ENCODE measurements at places on chromosomes 6 and 20.

DNA sequence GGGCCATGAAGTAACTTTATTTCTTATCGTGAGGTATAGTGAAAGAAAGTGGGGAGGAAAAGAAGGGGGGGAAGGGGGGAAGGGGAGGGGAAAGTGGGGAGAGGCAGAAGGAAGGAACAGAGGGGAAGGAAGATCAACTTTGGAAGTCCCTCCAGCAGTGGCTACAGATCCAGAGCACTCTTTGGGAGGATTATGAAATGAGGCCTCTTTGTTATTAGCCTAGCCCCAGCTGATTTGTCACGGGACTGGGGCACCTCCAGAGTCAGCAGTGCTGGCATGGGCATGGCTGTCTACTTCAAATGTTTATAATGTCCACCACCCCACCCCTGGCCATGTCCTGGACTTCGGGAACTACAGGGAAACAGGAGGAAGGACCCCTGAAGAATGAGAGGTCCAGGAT is 7.6 kb downstream of the MOCS1 start:
- DNase-seq: no peak

- DNase-seq: no peak
Measured at GRCh38 chr6:66403966-66404365, 696.9 kb upstream of the EYS start.

DNA sequence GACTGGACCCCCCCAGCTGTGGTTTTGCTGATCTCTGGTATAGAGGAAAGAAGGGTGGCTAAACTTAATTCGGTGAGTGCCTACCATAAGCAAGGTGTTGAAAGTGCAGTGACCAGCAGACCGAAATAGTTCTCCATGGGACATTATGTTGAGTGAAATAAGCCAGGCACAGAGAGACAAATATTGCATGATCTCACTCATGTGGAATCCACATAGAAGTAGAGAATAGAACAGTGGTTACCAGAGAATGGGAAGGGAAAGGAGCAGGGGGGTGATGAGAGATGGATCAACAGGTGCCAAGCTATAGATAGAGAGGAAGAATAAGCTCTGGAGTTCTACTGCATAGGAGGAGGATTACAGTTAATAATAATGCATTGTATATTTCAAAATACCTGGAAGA is 9.7 kb upstream of the GCNT2 start:
- no peak for DNase-seq

DNA sequence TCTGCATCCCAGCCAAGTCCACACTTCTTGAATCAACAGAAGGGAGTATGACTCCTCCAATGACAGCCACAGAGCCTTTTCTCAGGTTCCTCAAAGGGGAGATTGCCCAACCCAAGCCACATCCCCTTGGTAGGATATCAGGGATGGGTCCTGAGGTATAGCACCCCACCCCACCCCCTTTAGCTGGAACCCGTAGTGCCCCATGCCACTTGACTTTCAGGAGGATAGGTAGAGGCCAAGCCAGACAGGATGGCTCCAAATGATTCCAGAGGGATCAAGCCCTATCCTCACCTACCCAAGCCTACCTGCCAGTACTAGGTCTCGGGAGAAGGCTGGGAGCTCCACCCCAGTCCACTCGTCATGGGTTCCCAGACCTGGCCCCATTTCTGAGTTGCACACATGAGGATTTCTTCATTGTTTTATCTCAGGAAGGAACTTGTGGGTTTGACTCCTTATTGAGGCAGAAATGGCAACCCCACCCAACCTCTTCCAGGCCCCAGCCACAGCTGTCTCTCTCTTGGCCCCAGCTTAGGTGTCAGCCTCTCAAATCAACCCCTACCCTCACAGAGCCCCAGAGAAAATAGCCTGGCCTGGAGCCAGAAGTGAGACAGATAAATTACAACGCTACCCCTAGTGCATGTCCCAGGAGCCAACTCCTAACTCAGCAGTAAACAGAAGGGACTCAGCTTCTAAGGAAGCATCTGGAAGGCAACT is 3.6 kb downstream of the CCND3 start:
- DNase-seq: no peak

DNA sequence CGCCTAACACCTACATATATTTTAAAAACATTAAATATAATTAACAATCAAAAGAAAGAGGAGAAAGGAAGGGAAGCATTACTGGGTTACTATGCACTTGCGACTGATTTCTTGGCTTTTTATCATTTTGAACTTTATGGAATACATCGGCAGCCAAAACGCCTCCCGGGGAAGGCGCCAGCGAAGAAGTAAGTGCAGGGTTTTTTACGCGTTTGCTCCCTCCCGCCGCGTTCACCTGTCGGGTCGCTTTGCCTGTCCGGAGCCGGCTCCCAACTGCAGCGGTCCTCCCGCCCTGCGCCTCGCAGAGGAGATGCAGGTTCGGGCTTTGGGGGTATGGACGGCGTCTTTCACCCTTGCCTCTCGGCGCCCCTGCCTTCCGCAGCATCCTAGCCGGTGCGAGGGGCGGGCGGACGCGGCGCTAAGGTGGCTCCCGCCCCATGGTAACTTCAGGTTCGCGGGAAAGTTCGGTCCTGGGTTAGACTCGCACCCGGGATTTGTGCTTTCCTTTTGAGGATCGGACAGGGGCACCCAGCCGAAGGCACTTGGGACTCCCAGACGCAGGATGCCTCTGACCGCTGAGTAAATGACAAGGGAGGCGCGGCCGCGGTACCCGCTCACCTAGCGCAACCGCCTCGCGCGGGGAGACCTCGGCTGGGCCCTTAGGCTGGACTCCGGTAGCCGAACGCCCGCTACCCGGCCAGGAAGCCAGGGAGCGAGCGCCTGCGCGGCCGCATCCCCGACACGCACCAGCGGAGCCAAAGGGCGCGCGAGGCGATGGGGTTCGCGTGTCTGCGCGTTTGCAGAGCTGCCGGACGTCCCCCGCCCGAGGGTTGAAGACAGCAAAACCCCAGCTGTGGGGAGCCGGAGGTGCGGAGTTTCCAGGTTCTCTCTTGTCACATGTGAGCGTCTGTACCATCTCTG is 891 bp downstream of the RSPO3 start:
- no peak for DNase-seq

- no peak for DNase-seq
Measured at GRCh38 chr20:6768228-6769140, 998 bp downstream of the BMP2 start.

DNA sequence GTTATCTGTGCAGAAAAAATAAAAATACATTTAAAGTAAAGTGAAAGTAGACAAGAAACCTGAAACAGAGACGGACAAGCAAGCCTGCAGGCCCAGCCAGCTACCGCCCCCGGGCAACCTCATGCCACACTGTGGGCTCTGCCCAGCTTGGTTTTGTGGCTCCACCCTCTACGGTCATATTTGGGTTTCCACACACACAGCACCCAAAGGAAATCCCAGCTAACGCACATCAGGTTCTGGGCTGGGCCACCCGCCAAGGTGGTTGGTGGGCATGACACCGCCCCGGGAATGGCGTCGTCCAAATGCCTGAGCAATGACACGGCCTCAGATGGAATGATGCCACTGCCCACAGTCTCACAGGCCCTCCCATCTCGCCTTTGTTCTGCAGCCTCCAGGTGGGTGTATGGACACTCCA is 22.9 kb downstream of the FAM110A start:
- no peak for DNase-seq

DNA sequence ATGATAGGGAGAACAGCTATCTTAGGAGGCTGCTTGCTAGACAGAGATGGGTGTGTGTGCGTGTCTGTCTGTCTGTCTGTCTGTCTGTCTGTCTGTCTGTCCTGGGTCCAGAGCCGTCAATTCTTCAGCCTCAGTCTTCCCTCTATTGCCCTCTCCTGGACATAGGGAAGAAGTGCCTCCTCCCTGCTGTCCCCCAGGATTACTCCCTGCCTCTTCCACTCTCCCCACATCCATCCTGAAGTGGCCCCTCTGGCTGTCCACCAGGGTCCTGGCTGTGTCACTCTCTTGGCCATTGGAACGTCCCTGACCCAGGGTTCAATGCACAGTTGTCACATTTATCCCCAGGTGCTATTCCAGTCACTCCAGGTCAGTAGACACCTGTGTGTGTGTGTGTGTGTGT is 10.2 kb downstream of the TREML2 start:
- no peak for DNase-seq

GRCh38 chr6:75287424-75287823 is 2.8 kb upstream of the TMEM30A start:
- no peak for DNase-seq

DNA sequence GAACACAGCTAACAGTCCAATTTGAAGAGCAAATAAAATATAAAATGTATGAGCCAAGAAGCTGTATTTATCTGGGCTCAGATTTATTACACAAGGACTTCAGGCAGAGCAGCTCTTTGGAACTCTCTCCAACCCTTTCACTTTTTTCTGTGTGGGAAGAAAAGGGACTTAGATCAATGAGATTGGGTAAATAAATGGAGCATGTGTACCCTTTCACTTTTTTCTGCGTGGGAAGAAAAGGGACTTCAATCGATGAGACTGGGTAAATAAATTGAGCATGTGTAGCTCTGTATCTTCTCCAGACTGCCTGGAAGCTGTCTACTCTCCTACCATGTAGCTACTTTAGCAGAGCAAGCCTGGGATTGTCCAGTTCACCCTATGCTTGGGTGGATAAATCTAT is 10.7 kb downstream of the SLC17A3 start:
- no peak for DNase-seq

- DNase-seq: no peak
Measured at GRCh38 chr6:131980791-131981623, 29.8 kb upstream of the CCN2 start.

GRCh38 chr6:12403947-12404647 is 113.9 kb downstream of the EDN1 start:
- DNase-seq: no peak

DNA sequence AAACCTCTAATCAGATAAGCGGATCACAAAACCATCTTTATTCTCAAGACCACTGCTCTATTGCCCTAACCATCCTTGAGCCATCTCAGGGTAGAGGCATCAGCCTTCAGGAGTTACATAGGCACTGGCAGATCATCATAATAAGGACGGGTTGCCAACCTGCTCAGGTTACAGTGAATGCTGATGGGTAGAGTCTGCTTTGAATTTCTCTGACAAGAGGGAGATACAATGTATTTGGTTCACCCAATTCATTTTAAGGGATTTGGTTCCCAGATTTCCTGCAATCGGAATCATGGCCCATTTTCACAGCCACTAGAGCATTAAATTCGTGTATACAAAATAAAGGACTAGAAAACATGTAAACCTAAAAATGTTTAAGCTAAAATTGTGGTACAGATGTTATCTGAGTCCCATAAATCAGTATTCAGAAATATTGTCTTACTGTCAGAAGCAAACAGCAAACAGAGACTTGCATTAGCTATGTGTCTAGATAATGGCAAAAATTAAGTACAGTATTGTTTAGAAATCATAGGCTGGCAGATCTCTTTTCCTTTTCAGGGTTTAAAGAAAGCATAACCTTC is 41.9 kb upstream of the TMEM170B start:
- peak; percentile 48 for DNase-seq

DNA sequence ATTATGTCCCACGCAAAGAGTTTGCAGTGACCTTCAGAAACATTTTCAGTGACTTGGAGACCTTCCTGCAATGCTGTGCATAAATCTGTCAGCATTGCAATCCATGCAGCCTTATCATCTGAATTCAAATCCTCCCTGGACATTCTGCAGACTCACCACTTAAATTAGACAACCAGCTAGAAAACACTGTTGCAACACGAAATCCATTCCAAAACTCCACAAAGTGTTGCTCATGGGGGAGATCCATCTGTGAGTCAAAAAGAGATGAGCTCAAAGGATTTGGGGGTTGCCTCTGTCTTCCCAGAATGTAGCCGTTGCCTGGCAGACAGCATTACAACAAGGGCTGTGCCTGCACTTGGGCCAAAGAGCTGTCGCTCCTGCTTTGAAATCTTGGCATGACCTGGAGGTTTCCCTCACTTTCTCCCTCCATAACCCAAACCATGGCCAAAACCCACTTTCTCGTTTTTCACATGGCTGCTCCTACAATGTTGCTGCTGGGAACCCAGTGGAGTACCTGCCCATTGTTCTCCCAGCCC is 163.5 kb upstream of the CDYL start:
- DNase-seq: no peak

GRCh38 chr6:24581084-24581669 is 64.8 kb downstream of the KIAA0319 start:
- DNase-seq: peak; percentile 49

GRCh38 chr6:118700531-118700930 is 49.1 kb upstream of the CEP85L start:
- no peak for DNase-seq

DNA sequence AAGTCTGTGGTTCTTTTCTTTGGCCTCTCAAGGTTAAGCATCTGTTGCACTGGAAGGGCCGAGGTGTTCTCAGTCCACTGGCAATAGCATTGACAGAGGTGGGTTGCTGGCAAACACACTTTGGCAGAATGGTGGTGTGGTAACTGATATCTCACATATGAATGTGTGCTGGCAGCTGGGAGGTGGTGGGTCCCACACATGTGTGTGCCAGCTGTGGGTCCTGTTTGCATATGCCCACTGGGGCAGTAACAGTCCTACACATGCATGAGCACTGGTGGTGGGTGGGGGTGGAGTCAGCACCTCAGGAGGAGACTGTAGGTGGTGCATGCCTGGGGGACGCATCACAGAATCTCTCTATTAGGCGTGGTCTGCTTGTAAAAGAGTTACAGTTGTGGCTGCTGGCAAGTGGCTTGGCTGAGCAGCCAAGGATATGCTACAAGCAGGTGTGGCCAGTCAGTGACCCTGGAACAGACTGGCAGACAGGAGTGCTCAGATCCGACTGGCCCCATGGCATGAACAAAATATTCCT is 934.3 kb downstream of the GRIK2 start:
- DNase-seq: no peak

GRCh38 chr6:170285482-170285881 is 5.4 kb downstream of the DLL1 start:
- no peak for DNase-seq

GRCh38 chr20:46202766-46203509 is 84.8 kb downstream of the CD40 start:
- peak; percentile 34 for DNase-seq

DNA sequence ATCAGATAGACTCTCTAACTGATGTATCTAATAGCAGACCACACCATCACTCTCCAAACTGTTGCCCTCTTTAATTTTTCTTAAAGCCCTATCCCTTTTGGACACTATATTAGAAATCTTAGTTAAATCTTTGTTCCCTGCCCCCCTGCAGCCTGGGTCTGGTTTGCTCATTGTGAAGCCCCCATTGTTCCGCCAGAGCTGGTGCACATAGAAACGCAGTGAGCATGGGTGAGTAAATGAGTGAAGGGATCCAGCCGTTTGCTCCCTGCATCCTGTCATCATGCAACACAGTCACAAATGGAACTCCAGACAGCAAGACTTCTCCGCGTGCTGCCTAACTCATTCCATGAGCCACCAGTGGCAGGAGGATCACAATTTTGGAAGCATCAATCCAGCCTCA is 402.5 kb downstream of the PREX1 start:
- no peak for DNase-seq

DNA sequence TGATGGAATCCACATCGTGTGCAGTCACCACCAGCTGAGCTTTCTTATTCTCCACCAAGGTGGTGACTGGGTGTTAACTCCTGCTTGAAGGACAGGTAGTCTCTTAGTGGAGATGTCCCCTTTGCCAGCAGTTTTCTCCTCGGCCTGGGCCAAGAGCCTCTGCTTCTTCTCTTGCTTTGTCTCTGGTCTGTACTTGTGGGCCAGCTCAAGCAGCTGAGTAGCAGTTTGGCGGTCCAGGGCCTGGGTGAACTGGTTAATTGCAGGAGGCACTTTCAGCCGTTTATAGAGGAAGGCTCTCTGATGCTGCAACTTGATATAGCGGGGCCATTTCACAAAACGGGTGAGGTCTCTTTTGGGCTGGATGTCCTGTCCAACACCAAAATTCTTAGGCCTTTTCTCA is 76.0 kb upstream of the NNAT start:
- no peak for DNase-seq

GRCh38 chr6:167721291-167721690 is 105.4 kb upstream of the AFDN start:
- DNase-seq: no peak
